ENCODE measurements at places on chromosomes 16 and 17.

GRCh38 chr16:12902511-12903372, 1.3 kb downstream of the SHISA9 start:
- DNase-seq = no peak

DNA sequence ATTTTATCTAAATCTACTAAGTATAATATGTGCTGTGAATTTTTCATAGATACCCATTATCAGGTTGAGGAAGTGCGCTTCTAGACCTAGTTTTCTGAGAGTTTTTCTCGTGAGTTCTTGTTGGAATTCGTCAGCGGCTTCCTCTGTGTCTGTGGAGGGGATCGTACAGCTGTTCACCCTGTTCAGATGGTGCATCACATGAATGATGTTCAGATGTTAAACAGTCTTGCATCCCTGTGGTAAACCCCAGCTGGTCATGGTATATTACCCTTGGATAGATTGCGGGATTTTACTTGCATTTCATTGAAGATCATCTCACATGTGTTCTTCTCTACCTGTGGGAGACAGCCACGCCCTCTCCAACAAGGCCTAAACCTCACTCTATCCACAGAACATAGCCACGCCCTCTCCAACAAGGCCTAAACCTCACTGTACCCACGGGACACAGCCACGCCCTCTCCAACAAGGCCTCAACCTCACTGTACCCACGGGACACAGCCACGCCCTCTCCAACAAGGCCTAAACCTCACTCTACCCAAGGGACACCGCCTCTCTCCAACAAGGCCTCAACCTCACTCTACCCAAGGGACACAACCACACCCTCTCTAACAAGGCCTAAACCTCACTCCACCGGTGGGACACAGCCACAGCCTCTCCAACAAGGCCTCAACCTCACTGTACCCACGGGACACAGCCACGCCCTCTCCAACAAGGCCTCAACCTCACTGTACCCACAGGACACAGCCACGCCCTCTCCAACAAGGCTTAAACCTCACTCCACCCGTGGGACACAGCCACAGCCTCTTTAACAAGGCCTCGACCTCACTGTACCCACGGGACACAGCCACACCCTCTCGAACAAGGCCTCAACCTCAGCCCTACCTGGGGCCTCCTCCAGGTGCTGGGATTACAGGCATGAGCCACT, 180.2 kb upstream of the CHMP6 start:
- no peak for DNase-seq

GRCh38 chr17:33603789-33604188, 310.7 kb upstream of the ASIC2 start:
- no peak for DNase-seq

GRCh38 chr16:26453215-26453614, 613.5 kb upstream of the C16orf82 start:
- DNase-seq = no peak

DNA sequence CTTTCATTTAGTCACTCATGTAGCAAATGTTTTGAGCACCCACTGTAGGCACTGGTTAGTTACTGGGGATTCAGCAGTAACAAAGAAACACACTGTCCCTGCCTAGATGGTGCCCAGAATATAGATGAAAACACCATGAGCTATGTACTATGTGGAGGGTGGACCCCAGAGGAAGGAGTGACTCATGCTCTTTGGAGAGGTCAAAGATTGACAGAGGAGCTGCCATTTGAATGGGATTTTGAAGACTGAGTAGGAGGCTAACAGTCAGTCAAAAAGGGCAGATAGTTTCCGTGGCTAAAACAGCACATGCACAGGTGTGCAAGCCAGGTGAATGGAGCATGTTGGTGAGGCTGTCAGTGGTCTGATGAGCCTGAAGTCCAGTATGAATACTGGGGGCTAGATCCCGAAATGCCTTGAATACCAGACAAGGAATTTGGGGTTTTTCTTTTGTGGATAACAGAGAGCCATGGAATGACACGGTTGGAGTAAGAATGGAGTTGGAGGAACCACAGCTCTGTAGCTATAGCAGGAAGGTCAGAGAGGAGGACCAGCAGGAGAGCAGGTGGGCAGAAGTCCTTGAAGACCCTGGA, 6.1 kb downstream of the IL21R start:
- no peak for DNase-seq

DNA sequence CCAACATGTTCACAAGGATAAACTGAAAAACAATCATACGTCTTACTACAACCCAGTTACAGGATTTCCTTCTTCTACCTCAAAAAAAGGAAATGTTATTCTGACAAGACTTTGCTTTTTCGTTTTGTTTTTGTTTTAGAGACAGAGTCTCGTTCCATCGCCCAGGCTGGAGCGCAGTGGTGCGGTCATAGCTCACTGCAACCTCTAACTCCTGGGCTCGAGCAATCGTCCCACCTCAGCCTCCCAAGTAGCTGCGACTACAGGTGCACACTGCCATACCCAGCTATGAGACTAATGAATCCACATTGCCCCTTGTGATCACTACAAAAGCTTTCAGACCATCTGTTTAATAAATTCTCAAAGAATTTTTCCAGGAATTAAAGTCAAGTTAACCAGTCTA, 8.8 kb upstream of the TRIM37 start:
- no peak for DNase-seq
